Right cardiac atrium (tissue), 5 donors: ENCODE measurements at places on chromosomes 16 and 17.

GRCh38 chr17:20983359-20983637, 59.5 kb downstream of the USP22 start:
- DNase-seq, result no peak

DNA sequence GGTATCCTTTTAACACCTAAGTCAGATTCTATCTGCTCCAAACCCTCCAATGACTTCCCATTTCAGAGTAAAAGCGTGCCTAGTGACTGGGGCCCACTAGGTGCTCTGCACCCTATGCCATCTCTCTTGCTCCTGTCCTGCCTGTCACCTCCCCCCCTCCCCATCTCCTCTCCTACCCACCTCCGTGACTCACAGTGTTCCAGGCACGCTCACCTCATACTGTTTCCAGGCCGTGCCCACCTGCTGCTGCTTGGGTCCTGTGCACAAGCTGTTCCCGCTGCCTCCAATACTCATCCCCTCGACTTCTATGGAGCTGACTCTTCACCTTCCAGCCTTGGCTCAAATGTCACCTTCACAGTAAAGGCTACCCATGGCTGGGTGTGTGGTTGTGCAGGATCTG, 21.7 kb downstream of the DNAH3 start:
- no peak for DNase-seq

DNA sequence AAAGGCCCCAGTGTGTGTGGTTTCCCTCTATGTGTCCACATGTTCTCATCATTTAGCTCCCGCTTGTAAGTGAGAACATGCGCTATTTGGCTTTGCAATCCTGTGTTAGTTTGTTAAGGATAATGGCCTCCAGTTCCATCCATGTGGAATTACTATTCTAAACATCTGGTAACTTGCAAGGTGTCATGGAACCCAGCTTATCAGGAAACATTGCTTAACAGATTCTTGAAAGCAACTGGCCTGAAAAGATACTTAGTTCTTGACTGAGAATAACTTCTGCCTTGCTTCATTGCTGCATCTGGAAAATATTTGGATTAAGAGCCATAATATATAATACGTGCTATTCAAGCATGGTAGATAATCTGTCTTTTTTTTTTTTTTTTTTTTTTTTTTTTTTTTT, 27.8 kb downstream of the PAFAH1B1 start:
- DNase-seq, result no peak

DNA sequence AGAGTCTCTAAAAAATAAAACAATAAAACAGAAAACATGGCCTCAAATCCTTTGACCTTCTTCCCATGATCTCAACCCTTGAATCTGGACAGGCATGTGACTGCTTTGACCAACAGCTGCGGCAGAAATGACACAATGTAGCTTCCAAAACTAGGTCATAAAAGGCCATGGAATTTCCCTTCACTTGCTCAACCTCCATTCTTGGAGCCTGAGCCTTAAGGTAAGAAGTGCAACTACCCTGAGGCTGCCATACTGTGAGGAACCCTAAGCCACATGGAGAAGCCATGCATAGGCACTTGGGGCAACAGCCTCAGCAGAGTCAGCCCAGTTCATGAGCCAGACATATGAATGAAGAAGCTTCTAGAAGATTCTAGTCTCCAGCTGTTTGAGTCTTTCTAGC, 75.7 kb upstream of the BRD7 start:
- DNase-seq, result no peak

- peak; percentile 89 for DNase-seq
Measured at GRCh38 chr17:83100220-83100852, 20.9 kb downstream of the METRNL start.

- DNase-seq, result no peak
Measured at GRCh38 chr16:89269805-89270665, 52.5 kb downstream of the ZNF778 start.

DNA sequence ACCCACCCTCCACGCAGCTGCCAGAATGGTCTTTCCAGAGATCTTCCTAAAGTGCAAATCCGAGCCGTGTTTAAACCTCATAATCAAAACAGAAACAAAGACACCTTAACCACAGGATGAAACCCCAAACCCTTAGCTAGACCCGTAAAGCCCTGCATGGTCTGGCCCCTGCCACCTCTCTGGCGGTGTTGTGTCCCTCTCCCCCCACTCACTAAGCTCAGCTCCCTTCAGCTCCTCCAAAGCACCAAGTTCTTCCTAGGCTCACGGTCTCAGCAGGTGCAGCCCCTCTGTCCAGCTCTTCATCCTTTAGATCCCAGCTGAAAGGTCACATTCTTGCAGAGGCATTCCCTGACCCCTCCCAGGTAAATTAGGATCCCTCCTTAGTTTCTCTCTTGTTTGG, 4.4 kb upstream of the NXPH3 start:
- DNase-seq, result no peak

- peak; percentile 27 for DNase-seq
Measured at GRCh38 chr16:28876019-28876659, 2.1 kb upstream of the ATP2A1 start.

GRCh38 chr17:6969323-6969726, 26.5 kb upstream of the ALOX12 start:
- DNase-seq, result no peak

- DNase-seq, result no peak
Measured at GRCh38 chr16:28182183-28182582, 29.6 kb downstream of the XPO6 start.

DNA sequence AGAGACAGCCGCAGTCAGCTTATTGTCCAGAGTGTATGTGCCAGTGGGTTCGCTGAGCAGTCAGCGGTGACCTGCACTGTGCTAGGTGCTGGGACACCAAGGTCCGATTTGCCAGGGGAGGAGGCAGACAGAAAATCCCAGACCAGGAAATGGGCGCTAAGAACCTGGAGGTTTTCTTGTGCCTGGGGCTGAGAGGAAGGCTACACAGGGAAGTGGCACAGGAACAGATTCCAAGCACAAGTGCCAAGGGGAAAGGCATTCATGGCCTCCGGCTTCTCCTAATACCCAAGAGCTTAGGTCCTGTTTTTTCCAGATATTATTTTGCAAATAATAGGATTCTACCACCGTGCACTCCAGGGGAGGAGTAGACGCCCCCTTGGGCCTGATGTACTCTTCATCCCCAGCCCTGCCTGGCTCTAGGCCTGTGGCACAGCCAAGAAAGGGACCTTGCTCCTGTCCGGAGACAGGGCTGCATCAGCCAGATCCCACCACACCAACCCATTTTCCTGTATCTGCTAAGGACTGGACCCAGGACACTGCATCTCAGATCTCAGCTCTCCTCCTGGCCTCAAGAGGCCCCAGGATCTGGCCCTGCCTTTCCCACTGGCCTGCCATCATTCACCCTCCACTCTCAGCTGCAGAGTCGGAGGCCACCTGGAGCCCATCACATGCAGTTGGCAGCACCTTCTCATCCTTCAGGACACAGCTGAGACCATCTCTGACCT, 187.2 kb downstream of the NTN1 start:
- no peak for DNase-seq
